ENCODE measurements at places on chromosomes 13 and 19.

- no peak for DNase-seq
Measured at GRCh38 chr13:64884976-64885375, 2345.2 kb downstream of the PCDH9 start.

GRCh38 chr19:42140125-42140754, 8.0 kb upstream of the POU2F2 start:
- DNase-seq, result peak; percentile 90

DNA sequence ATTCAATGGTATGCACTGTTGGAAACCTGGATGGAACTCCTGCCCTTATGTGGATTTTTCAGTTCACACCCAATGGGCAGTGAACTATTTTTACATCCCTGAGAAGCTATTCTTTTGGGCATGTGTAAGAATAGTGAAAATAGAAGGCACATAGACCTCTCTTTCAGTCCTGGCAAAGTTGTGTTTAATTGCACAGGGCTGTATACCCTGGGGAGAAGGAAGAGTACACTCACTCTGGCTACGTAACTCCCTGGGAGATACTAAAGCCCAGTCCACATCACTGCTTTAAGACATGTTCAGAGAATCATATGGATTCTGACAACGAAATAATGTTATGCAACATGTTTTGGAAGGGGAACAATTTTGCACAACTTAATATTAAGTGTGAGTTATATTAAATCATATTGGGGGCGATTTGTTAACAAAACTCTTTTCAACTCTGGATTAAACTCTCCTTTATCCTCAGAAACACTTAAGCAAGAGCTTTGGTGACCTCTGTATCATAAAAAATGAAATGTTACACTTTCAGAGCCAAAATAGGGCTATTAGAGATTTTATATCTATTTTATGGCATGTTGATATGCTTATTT, 166.1 kb downstream of the DCT start:
- no peak for DNase-seq

DNA sequence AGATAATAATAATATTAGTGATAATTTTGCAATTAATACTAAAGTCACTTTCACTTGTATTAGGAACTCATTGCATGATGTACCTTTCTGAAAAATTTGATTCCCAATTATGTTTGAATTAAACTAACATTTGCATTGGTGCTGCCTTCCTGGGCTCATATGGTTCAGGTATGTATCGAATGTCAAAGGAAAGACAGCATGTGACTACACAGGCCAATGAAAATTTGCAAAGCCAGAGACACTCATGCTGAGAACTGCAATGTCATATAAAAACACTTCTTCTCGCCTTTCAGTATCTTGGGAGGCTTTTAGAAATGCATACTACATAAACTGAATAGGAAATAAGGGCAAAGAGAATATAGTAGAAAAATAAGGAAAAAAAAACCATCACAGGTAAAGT, 44.3 kb downstream of the RAP2A start:
- DNase-seq, result no peak

DNA sequence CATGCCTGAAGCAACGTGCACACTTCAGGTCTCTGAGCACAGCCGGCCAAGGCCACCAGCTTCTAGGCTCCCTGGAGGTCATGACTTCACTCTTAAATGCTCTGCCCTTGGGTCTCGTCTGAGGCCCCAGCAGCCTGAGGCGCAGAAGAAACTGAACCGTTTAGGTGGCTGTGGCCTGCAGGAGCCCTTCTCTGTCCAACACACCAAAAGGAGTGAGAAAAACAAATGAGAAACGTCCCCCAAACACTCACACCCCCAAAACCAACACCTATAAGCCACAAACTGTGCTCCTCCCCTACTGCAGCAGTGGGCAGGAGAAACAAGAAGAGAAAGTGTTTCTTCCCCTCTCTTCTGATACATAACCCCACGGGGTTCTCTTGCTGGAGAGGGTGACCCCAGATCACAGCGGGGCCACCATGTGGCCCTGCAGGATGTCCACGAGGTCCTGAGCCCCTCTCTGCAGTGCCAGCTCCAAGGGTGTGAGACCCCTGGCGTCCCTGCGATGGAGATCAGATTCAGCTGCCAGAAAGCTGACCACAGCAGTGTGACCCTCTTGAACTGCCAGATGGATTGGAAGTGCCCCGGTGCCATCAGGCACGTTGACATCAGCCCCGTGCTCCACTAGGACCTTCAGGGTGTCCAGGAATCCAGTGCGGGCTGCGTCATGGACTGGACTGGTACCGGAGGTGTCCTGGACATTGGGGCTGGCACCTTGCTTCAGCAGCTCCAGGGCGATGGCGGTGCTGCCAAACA, 1.0 kb upstream of the KRI1 start:
- no peak for DNase-seq

DNA sequence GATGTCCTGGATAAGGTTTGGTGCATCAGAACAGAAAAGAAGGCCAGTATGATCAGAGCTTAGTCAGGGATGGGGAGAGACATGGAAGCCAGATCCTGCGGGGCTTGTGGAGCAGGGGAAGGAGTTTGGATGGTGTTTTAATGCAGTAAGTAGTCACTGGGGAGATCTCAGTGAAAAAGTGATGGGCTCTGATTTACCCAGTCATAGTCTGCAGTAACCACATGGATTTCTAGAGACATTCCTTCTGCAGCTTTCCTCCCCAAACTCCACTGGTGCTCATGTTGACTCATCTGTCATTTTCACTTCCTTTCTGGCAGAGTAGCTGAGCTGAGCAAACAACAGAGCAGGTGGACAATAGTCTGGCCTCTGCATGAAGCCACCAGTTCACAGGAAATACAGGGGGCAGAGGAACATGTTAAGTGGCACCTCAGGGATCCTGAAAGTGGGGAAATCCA, 144.1 kb downstream of the DPF1 start:
- peak; percentile 87 for DNase-seq

GRCh38 chr19:35357867-35358573, at the start of gene FFAR3:
Gene FFAR3 (plus strand): TSS chr19:35358460. CDS start chr19:35358891, 431 bp downstream.
- DNase-seq, result no peak

DNA sequence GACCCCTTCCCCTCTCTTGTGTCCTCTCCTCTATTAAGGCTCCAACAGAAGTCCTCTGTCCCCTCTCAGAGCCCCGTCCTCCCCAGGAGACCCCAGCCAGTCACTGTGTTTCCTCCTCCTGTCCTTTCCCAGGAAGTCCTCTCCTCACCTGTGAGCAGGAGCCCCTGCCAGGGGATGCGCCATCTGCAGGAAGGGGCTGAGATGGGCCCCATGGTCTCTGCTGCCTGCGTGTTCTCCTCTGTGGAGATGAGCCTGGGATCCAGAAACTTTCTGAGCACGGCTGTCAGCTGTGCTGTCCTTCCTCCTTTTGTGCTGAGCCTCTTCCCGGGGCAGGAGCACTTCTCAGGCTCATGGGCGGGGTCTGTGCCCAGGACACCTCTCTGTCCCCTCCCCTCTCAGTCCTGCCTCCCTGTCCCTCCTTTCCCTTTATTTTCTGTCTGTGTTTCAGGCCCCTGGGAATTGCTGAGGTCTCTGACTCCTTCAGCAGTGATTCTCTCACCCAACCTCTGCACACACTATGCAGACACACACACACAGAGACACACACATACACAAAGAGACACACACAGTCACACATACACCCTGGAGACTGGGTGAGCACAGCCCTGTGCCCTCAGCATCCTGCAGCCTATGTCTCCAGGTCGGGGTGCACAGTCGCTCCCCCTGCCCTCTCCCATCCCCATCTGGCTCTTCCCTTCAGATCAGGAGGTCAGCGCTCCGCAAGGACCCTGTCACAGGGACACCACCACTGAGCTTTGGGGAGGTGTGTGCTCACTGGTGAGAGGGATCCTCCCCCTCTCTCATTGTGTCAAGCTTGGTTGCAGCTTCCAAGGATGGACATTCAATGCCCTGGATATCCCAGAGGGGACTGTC, at the start of gene CEACAM8:
CEACAM8 (minus strand) TSS at position 308 of the 873 bp plus-strand sequence; CDS start at position 212, 96 bp downstream.
- DNase-seq, result no peak

GRCh38 chr19:20244356-20244755, 77.3 kb downstream of the ZNF486 start:
- DNase-seq, result no peak

DNA sequence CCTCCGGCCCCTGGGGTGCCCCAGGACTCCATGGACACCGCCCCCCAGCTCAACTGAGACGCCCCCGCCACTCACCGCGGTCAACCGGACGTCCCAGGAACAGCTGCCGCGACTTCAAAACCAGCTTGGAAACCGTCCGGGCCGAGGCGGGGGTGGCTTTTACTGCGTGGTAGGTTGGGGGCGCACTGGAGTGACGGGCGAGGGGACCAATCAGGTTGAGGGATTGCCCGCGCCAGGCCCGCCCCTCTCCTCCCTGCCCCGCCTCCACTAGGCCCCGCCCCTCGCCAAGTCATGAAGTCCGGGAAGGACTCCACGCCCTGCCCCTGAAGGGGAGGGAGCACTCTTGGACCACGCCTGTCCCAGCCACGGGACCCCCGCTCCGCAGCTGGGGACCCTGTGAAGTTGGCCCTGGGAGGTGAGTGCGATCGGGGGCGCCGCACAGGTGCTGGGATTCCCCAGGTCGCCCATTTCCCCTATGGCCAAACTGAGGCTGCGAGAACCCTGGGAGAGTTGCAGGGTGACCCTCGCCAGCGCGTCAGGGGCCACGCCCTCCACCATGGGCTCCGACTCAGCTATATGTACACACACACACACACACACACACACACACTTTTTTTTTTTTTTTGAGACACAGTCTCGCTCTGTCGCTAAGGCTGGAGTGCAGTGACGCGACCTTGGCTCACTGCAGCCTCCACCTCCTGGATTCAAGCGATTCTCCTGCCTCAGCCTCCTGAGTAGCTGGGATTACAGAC, at the start of gene PLIN3:
PLIN3 (minus strand) TSS at position 134 of the 752 bp plus-strand sequence. CDS start 6,273 bp downstream, outside the sequence.
- peak; percentile 99 for DNase-seq

DNA sequence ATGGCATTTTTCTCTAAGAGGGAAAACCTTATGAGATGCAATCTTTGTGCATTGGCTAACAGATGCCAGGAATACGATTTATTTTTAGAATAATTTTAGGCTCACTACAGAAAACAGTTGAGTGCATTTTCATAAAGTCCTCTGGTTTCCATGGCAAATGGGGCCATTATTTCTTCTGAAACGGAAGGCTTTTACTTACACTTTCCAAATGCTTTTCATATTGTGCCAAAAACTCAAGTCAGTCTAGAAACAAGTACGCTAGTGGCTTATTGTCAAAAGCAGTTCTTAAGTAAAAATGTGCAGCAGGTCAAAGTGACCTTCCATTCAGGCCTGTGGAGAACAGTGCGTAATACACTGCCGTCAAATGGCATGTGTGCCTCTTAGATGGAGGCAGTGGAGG, 628.7 kb downstream of the EFNB2 start:
- DNase-seq, result no peak

DNA sequence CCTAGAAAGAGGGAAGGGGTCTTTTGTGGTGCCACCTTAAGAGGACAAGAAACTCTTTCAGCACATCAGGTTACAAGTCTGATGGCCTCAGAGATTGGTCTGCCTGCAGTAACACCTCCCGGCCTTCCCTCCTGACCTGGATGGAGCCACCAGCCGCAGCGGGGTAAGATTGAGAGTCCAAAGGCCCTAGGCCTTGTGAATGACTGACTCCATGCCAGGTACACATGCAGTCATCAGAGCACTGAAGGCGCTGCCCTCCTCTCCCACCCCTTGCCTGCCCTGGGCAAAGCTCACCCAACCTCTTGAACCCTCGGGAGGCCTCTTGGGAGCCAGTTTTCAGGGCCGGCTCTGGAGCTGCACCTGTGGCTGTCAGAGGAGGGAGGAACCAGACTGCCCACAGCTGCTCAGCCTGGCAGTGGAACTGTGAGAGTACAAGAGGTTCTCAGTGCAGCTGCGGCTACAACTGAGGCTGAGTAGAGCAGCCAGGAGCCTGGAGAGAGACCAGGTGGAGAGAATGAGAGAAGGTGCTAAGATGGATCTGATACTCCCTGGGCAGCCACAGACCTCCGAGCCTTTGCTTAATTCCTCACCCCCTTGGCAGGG, 23.8 kb upstream of the C13orf42 start:
- no peak for DNase-seq

DNA sequence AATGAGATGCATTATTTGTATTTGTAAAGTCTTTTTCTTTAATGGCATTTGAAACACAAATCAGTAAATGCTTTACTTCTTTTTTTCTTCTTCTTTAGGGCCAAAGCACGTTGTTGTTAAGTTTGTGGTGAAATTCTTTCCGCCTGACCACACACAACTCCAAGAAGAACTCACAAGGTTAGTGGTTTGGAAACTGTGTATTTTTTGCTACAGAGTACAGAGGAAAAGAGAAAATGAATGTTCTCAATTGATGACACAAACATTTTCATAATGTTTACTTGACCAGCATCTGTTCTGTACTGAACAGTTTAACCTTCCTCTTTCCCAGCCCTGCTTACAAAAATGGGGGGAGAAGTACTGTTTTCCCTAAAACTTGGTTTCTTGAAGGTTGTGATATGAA, 190.9 kb upstream of the RNF113B start:
- DNase-seq, result peak; percentile 85

GRCh38 chr19:34145741-34146202, 26.5 kb upstream of the LSM14A start:
- DNase-seq, result peak; percentile 68

GRCh38 chr13:40657951-40658350, 8.5 kb downstream of the FOXO1 start:
- DNase-seq, result no peak

DNA sequence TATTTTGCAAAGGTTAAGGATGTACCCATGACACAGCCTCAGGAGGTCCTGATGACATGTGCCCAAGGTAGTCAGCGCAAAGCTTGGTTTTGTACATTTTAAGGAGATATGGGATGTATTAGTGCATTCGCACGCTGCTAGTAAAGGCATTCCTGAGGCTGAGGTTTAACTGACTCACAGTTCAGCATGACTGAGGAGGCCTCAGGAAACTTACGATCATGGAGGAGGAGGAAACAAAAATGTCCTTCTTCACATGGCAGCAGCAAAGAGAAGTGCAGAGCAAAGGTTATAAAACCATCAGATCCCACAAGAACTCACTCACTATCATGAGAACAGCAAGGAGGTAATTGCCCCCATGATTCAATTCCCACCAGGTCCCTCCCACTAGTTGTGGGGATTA, 1017.4 kb downstream of the EFNB2 start:
- peak; percentile 35 for DNase-seq

GRCh38 chr19:43777163-43777695, 3.5 kb downstream of the KCNN4 start:
- peak; percentile 89 for DNase-seq

- DNase-seq, result no peak
Measured at GRCh38 chr13:112785483-112785856, 95.6 kb downstream of the ATP11A start.

DNA sequence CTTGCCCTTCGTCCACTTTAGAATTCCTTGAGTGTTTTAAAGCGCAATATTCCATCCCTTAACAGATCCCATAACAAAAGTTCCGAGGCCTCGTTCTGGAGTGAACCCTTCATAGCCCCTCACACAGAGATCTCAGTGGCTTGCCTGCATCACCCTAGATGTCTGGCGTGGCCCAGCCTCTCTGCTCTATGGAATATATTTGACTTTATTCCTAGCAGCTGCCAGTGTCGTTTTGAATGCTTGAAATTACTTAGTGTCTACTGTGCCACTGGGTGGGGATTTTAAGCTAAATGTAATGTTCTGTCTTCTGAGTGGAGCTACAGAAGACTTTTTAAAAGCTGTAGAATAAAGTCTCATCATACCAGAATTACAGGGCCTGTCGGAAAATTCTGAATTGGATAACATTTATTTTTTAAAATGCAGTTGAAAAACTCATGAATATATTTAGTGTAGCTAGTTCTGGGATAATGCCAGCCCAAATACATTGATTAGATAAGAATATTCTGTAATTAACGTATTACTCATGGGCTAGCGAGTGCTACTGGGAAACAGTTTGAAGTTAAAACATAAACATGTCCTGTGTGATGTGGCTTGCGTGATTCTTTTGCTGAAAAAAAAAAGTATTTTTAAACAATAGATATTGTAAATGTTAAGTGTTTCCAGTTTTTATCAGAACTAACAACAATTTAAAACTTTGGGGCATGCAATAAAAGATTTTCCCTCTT, 111.8 kb downstream of the ESD start:
- DNase-seq, result no peak

- no peak for DNase-seq
Measured at GRCh38 chr19:45305007-45305406, 17.7 kb downstream of the CKM start.
